Vagina (tissue), 2 donors: ENCODE measurements at places on chromosomes 7 and 10. TPM values are rescaled to one million over a fixed set of nuclear protein-coding genes. Genes with fewer than 3 reads are reported as not detected.

DNA sequence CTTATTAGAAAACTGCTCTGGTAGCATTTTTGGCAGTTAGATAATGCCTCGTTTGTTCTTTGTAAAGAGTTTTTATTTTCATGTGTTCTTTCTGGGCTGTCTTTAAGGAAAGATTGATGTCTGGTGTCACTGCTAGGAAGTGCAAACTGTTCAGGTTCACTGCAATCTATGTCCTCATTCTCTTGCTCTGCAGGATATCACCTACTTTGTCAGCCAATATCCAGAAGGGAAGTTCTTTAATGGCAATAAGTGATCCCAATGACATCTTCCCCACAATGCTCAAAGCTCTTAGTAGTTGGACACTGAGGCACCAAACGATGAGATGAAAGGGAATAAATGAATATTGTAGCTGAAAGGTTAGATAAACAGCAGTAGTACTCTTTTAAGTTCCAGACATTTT, 115.1 kb downstream of the AGMO start:
- no peak for DNase-seq

- DNase-seq, result no peak
Measured at GRCh38 chr10:44926751-44927351, 15.7 kb downstream of the TMEM72 start.

DNA sequence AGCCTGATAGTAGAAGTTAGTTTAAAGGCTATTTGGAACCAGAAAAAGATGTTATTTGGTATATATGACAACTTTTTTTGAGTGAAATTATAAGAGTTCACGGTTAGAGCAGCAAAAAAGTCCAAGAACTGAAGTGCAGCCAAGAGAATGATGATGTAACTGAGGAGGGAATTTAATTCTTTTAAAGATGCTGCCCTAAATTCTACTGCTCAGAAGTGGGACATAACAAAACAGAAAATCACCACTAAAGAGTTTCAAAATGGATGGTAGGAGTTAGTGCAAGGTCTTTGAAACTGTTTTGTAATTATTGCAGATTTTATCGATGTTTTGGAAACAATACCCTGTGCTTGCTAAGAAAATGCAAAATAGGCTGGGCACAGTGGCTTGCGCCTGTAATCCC, 6.5 kb downstream of the SAMD8 start:
- no peak for DNase-seq

- no peak for DNase-seq
Measured at GRCh38 chr10:63464402-63465292, 1.1 kb downstream of the JMJD1C start.

DNA sequence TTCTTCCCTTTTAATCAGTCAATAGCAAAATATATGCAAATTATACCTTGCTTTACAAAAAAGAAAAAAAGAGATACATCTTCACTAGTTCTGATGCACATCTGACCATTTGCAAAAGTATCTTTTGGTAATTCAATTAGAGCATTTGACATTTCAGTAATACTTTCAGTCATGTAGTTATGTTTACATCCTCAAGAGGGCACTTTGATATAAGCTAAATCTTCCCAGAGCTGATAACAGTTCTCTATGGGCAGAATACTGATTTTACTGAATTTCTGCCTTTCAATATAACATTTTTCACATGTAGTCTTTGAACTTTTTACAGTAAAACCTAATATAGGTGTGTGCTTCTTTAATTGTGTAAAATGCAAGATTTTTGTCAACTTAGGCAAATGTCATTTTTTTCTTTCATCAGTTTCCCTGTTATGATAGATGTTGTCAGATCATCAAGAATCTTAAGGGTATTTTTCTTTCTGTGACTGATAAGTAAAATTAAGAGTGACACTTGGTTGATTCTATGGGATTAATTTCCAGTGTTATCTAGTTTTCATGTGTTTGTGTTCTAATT, 703.5 kb upstream of the SEMA3D start:
- no peak for DNase-seq

Gene GARIN1A
- 1.5 TPM for total RNA-seq
